Endothelial cell (in vitro differentiated cells): ENCODE measurements at places on chromosomes 4 and X. TPM values are rescaled to one million over a fixed set of nuclear protein-coding genes. Genes with fewer than 3 reads are reported as not detected.

DNA sequence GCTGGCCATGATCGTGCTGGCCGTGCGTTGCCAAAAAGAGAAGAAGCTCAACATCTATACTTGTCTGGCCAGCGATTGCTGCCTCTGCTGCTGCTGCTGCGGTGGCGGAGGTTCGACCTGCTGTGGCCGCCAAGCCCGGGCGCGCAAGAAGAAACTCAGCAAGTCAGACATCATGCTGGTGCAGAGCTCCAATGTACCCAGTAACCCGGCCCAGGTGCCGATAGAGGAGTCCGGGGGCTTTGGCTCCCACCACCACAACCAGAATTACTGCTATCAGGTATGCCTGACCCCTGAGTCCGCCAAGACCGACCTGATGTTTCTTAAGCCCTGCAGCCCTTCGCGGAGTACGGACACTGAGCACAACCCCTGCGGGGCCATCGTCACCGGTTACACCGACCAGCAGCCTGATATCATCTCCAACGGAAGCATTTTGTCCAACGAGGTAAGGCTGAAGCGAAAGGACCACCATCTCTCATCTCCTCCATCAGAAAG, 3.3 kb downstream of the PCDH10 start:
- peaks cover 5% of the 10 kb centered on the region for H3K36me3 ChIP-seq
- H3K27ac ChIP-seq, result no peak overlapping the region
- peaks cover 27% of the 10 kb centered on the region for H3K4me1 ChIP-seq
- peaks cover 28% of the 10 kb centered on the region for H3K27me3 ChIP-seq
- peak; percentile 20 for DNase-seq

DNA sequence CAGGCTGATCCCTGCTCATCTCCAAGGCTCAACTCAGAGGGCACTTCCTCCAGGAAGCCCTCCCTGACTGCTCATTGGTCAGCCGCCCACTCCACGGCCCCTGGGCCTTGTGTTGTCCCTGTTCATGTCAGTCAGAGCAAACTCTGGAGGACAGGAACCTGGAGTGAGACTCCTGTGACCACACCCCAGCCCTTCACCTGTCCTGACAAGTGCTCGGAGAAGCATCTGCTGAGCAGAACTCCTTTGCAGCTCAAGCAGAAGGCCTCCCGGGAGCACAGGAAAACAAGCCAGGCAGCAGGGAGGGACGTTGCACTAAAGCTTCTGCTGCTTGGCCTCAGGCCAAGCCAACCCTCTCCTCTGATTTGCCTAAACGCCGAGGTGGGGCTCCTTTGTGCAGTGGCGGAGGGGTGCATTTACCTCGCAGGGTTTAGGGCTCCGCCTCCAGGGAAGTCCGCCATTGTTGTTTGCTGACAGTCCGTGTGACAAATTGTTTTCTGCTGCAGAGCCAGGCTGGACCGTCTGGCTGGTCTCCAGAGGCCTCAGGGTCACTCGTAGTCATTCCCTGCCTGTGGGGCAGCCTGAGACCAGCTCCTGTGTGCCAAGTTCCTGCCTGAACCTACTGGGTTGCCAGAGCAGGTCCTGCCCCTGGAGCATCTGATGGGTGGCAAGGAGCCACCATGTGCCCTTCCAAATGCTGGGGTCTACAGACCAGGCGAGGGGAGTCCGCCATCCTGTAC, 61.8 kb downstream of the C4orf50 start:
- no peaks in the 10 kb centered on the region for H3K4me1 ChIP-seq
- peaks cover 5% of the 10 kb centered on the region for H3K27me3 ChIP-seq
- no peak overlapping the region for H3K27ac ChIP-seq
- H3K4me3 ChIP-seq, result no peak overlapping the region
- no peak for DNase-seq

- H3K27ac ChIP-seq, result no peak overlapping the region
- no peak overlapping the region for H3K4me3 ChIP-seq
Measured at GRCh38 chr4:93299118-93299517, 529.4 kb upstream of the ATOH1 start.

DNA sequence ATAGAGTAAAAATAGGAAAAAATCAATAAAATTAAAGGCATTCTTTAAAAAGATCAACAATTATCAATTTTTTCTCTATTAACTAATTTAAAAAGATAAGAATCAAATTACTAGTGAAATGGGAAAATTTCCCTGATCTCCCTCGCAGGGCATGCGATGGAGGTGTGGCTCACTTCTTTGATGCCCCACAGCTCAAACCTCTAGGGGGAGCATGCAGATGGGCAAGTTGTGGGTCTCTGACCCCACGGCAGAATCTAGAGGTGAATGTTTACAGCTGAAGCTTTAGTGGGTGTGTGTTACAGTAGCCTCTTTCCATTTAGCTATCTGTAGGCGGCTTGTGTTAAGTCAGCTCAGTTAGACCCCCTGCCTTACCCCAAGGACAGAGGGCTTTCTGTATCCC, 1348.8 kb downstream of the PCDH18 start:
- H3K4me1 ChIP-seq, result no peaks in the 10 kb centered on the region
- peaks cover 1% of the 10 kb centered on the region for H3K27me3 ChIP-seq
- H3K27ac ChIP-seq, result no peak overlapping the region
- no peak for DNase-seq

- DNase-seq, result no peak
- peaks cover 3% of the 10 kb centered on the region for H3K27me3 ChIP-seq
- no peaks in the 10 kb centered on the region for H3K4me1 ChIP-seq
- H3K27ac ChIP-seq, result no peak overlapping the region
- H3K36me3 ChIP-seq, result no peaks in the 10 kb centered on the region
- H3K4me3 ChIP-seq, result no peak overlapping the region
Measured at GRCh38 chrX:36961590-36961989, 46.6 kb upstream of the FAM47C start.

DNA sequence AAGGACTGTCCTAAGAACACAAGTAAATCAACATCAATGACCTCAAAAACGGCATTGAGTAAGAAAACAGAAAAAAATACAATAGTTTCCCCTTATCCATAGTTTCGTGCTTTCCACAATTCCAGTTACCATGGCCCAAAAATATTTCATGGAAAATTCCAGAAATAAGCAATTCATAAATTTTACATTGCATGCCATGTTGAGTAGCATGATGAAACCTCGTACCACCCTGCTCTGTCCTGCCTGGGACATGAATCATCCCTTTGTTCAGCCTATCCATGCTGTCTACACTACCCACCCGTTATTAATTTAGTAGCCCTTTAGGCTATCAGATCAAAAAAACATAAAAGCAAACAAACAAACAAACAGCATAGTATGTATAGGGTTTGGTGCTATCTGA, 51.1 kb downstream of the KLF3 start:
- no peak for DNase-seq
- H3K4me3 ChIP-seq, result no peak overlapping the region
- peaks cover 7% of the 10 kb centered on the region for H3K36me3 ChIP-seq
- no peaks in the 10 kb centered on the region for H3K4me1 ChIP-seq

DNA sequence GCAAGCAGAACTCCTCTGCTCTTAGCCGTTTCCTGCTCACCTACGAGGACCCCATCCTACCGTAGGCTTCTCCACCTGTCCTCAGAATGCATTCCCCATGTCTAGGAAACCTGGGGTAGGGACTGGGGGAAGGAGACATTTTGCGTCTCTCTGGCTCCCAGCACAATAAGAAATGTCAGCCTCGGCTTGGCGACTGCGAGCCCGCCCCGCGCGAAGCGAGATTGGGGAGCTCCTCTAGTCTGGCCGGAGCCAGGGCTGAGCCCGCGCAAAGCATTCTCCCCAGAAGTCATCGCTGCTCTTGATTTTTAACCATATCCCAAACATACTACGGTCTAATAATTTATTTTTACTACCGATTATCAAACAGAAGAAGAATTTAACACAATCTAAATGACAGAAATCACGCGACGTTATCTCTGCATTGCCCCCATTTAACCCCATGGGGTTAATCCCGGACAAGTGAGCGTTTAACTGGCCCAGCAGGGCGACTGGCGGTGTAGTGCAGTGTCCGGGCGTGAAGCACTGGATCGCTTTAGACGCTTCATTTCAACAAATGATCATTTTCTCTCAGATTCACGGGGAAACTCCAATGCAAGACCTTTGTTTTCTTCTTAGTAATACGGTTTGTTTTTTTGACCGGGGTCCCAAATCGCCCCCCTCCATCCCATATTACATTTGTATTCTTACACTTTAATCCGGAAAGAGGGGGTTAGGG, 8.0 kb upstream of the PITX2 start:
- H3K4me1 ChIP-seq, result peaks cover 42% of the 10 kb centered on the region
- H3K36me3 ChIP-seq, result no peaks in the 10 kb centered on the region
- no peak overlapping the region for H3K4me3 ChIP-seq
- no peak overlapping the region for H3K27ac ChIP-seq

GRCh38 chrX:10415306-10416001, 204.9 kb downstream of the MID1 start:
- no peak overlapping the region for H3K27ac ChIP-seq
- no peak for DNase-seq
- H3K4me3 ChIP-seq, result no peak overlapping the region
- peaks cover 4% of the 10 kb centered on the region for H3K4me1 ChIP-seq

The NPY2R gene
- total RNA-seq, result 3.6 TPM

The GRIA3 gene
- total RNA-seq, result 0.51 TPM

The ARL9 gene
- total RNA-seq, result not detected

The F9 gene
- total RNA-seq, result not detected

The MGAT4D gene
- 0.13 TPM for total RNA-seq

DNA sequence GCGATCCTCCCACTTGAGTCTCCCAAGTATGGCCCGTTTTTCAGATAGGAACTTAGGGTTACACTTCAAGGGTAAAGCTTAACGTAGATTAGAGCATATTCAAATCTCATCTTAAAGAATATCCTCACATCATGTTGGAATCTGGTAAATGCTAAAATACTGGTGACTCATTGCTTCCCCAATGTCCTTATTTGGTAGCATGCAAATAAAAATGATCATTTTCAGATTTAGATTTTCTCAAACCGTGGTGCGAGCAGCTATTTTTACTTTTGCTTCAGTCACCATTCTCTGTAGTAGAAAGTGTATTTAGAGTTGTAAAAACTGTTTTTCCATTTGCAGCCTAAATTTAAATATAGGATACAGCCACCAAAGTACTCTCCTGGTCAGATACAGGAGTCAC, 101.5 kb upstream of the MAML3 start:
- H3K27ac ChIP-seq, result no peak overlapping the region
- no peaks in the 10 kb centered on the region for H3K36me3 ChIP-seq
- no peak overlapping the region for H3K4me3 ChIP-seq
- no peak for DNase-seq

The STK26 gene
- 29.7 TPM for total RNA-seq

The GAGE2A gene
- not detected for total RNA-seq

The BST1 gene
- total RNA-seq, result 12.6 TPM

GRCh38 chr4:177008836-177009501, 216.2 kb upstream of the VEGFC start:
- H3K36me3 ChIP-seq, result no peaks in the 10 kb centered on the region
- H3K27ac ChIP-seq, result no peak overlapping the region
- H3K27me3 ChIP-seq, result no peaks in the 10 kb centered on the region

GRCh38 chrX:14946606-14947155, 73.5 kb downstream of the MOSPD2 start:
- no peaks in the 10 kb centered on the region for H3K27me3 ChIP-seq
- no peak overlapping the region for H3K4me3 ChIP-seq
- H3K36me3 ChIP-seq, result no peaks in the 10 kb centered on the region
- no peak overlapping the region for H3K27ac ChIP-seq
- no peaks in the 10 kb centered on the region for H3K4me1 ChIP-seq

DNA sequence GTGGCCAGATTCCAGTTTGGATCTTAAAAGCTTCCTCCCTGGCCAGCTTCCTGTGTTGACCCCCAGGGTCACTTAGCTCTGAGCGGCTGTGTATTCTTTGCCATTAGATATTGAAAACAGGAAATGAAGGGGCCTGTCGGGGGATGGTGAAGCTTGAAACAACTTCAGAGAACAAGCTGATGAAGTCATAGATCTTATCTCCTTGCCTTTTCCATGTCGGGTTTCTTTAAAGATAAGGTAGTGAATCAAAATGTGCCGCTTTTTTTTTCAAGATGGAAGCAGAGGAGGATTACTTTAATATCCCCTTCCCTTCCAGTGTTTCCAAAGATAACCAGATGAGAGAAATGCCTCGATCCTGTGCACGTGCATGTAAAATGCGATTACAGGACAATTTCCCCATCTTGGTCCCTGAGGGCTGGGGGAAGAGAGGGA, 508.5 kb downstream of the MID1IP1 start:
- H3K36me3 ChIP-seq, result peaks cover 4% of the 10 kb centered on the region
- H3K4me3 ChIP-seq, result no peak overlapping the region
- H3K4me1 ChIP-seq, result peaks cover 37% of the 10 kb centered on the region
- peak overlapping the region; percentile 90 for H3K27ac ChIP-seq

GRCh38 chr4:148447681-148448080, 5.5 kb upstream of the NR3C2 start:
- no peaks in the 10 kb centered on the region for H3K36me3 ChIP-seq
- peaks cover 7% of the 10 kb centered on the region for H3K27me3 ChIP-seq
- peaks cover 6% of the 10 kb centered on the region for H3K4me1 ChIP-seq
- DNase-seq, result no peak

GRCh38 chr4:76616526-76616925, 181.5 kb downstream of the SHROOM3 start:
- H3K4me1 ChIP-seq, result peaks cover 4% of the 10 kb centered on the region
- H3K27ac ChIP-seq, result no peak overlapping the region
- no peaks in the 10 kb centered on the region for H3K27me3 ChIP-seq
- H3K4me3 ChIP-seq, result no peak overlapping the region
- H3K36me3 ChIP-seq, result no peaks in the 10 kb centered on the region
- no peak for DNase-seq

- peak; percentile 30 for DNase-seq
- no peak overlapping the region for H3K4me3 ChIP-seq
- H3K27me3 ChIP-seq, result peaks cover 13% of the 10 kb centered on the region
- H3K4me1 ChIP-seq, result peaks cover 11% of the 10 kb centered on the region
Measured at GRCh38 chr4:4761128-4761982, 98.1 kb upstream of the MSX1 start.

GRCh38 chrX:130857207-130857606, 45.8 kb downstream of the ENOX2 start:
- no peak overlapping the region for H3K27ac ChIP-seq
- no peaks in the 10 kb centered on the region for H3K36me3 ChIP-seq
- no peak for DNase-seq
- no peak overlapping the region for H3K4me3 ChIP-seq
- H3K4me1 ChIP-seq, result no peaks in the 10 kb centered on the region
- no peaks in the 10 kb centered on the region for H3K27me3 ChIP-seq

The RAB39B gene
- total RNA-seq, result 1.3 TPM

GRCh38 chrX:72020204-72020603, 109.6 kb downstream of the NHSL2 start:
- H3K4me3 ChIP-seq, result peak overlapping the region; percentile 21
- no peak overlapping the region for H3K27ac ChIP-seq
- no peak for DNase-seq
- H3K36me3 ChIP-seq, result no peaks in the 10 kb centered on the region

The DRP2 gene
- total RNA-seq, result 1.6 TPM

DNA sequence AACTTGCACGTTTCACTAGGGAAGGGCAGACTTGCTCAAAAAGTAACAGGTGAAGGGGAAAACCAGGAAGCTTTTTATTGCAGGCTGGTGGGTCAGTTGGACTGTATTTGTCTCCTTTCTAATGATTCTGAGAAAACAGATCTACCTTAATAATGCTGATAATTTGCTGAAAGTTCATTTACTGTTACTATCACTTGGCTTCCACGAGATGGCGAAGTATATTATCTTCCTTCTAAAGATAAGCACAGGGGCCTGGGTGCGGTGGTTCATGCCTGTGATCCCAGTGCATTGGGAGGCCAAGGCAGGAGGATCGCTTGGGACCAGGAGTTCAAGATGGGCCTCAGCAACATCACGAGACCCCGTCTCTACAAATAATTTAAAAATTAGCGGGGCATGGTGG, 16.4 kb downstream of the CCKAR start:
- H3K4me1 ChIP-seq, result peaks cover 5% of the 10 kb centered on the region
- H3K4me3 ChIP-seq, result no peak overlapping the region
- H3K36me3 ChIP-seq, result peaks cover 4% of the 10 kb centered on the region

GRCh38 chr4:25986807-25987206, 72.8 kb downstream of the SMIM20 start:
- peaks cover 10% of the 10 kb centered on the region for H3K27me3 ChIP-seq
- no peak for DNase-seq
- no peak overlapping the region for H3K4me3 ChIP-seq
- no peak overlapping the region for H3K27ac ChIP-seq
- peaks cover 6% of the 10 kb centered on the region for H3K4me1 ChIP-seq
